ENCODE measurements at places on chromosomes 7 and 10.

DNA sequence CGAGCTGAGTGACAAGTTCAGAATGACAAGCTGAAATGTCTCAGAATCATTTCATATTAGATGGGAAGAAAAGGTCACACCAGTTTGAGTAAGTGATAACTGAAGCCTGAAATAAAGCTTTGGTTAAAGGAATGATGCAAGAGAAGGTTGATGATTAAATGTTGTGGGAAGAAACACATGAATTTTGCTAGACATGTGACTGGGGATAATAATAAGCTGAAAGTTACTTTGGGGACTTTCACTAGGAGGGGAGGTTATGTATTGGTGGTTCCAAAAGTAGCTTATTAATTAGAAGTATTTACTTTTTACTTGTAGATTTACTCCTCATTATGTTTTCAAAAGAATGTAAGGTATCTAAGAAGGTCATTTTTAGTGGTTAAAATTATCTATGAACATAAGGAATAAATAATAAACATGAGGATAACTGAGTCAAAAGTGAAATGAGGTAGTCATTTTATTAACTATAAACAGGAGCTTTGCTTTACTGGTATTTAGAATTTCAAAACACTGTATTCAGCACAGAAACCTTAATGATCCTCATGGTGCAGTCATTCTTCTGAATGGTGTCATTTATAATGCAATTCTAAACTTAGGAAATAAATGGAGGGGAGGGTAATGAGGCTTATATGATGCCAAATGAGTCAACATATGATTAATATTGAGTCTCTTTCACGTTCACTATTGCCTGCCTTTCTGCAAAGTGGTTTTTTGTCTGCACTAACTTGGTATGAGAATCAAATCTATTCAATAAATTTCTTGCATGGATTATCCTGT is 63.7 kb downstream of the PRKG1 start:
- no peaks in the 10 kb centered on the region for H3K4me1 ChIP-seq
- no peak overlapping the region for H3K4me3 ChIP-seq
- DNase-seq, result no peak
- H3K36me3 ChIP-seq, result no peaks in the 10 kb centered on the region

- H3K36me3 ChIP-seq, result peaks cover 2% of the 10 kb centered on the region
- H3K4me3 ChIP-seq, result no peak overlapping the region
- no peak overlapping the region for H3K27ac ChIP-seq
- peaks cover 37% of the 10 kb centered on the region for H3K27me3 ChIP-seq
- DNase-seq, result no peak
- H3K4me1 ChIP-seq, result peaks cover 22% of the 10 kb centered on the region
Observed at GRCh38 chr10:88070080-88070880, 206.9 kb downstream of the PTEN start.

DNA sequence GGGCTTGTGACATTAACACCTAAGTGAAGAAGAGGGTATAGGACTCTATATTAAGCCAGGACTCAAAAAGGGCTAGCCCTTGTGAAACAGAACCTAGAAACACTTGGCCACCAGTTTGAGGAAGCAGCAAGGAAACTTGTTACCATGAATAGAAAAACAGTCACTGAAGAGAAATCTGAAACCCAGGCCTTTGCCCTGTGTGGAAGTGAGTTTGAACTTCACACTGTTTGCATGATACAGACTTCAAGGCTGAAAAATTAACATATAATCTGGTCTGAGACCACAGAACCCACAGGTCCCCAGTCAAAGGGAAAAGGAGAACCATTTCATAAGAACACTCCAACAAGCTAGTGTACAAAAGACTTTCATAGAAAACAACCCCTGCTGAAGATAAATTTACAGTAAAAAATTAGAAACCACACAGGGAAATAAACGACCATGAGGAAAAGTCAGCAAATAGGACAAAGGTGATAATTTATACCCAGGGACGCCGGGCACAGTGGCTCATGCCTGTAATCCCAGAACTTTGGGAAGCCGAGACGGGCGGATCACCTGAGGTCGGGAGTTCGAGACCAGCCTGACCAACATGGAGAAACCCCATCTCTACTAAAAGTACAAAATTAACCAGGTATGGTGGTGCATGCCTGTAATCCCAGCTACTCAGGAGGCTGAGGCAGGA is 76.1 kb downstream of the SKIDA1 start:
- no peak overlapping the region for H3K27ac ChIP-seq
- no peak overlapping the region for H3K4me3 ChIP-seq
- no peaks in the 10 kb centered on the region for H3K4me1 ChIP-seq
- H3K27me3 ChIP-seq, result peaks cover 2% of the 10 kb centered on the region
- H3K36me3 ChIP-seq, result no peaks in the 10 kb centered on the region

DNA sequence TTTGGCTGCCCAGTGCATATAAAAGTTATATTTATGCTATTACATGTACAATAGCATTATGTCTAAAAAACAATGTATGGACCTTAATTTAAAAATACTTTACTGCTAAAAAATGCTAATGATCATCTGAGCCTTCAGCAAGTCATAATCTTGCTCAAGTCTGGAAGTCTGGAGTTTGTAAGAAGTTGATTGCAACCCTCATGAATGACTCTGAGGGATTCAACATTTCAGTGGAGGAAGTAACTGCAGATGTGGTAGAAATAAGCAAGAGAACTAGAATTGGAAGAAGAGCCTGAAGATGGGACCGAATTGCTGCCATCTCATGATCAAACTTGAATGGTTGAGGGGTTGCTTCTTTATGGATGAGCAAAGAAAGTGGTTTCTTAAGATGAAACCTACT is 13.0 kb upstream of the ADAMTS14 start:
- H3K27ac ChIP-seq, result no peak overlapping the region
- DNase-seq, result no peak
- peaks cover 21% of the 10 kb centered on the region for H3K4me1 ChIP-seq
- H3K36me3 ChIP-seq, result no peaks in the 10 kb centered on the region
- H3K4me3 ChIP-seq, result no peak overlapping the region
- H3K27me3 ChIP-seq, result peaks cover 19% of the 10 kb centered on the region

DNA sequence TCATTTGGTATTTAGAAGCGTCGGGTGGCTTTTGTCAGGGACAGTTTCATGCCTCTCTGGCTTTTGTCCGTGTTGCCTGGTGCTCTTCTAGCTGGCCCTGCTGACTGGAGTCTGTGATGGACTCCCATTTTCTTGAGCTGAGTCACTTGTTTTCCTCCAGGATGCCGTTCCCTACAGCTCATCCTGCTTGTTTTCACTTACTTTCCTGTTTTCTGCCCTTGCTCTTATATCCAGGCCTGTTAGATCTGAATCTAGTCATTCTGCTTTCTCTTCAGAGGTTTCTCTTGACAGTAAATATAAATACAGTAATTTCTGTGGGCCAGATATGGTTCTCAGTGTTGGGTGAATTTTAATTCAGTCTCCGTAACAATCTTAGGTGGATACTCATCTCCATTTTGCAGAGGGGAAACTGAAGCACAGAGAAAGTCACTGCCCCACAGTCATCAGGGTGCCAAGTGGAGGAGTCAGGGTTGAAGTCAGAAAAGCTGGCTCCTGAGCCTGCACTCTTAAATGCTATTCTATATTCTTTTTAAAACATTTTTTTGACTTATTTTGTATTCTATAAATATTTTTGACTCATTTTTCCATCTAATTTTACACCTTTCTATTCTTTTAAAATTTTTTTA is 85.4 kb downstream of the CCNY start:
- no peaks in the 10 kb centered on the region for H3K36me3 ChIP-seq
- H3K27me3 ChIP-seq, result no peaks in the 10 kb centered on the region
- H3K27ac ChIP-seq, result no peak overlapping the region
- DNase-seq, result no peak
- peaks cover 20% of the 10 kb centered on the region for H3K4me1 ChIP-seq
- no peak overlapping the region for H3K4me3 ChIP-seq
